Activated CD4-positive, alpha-beta T cell treated with anti-CD3 and anti-CD28 coated beads, Interleukin-2, amount 50 U/mL, for 24 hours (primary cell): ENCODE measurements at places on chromosomes 6 and 20.

GRCh38 chr20:9043364-9043763, 25.5 kb upstream of the PLCB4 start:
- no peak for DNase-seq

- no peak for DNase-seq
Observed at GRCh38 chr6:20234136-20234535, 21.9 kb upstream of the MBOAT1 start.

- DNase-seq = no peak
Observed at GRCh38 chr6:33828764-33829731, 25.2 kb upstream of the MLN start.

GRCh38 chr20:56412949-56413348, 889 bp downstream of the CASS4 start:
- no peak for DNase-seq

DNA sequence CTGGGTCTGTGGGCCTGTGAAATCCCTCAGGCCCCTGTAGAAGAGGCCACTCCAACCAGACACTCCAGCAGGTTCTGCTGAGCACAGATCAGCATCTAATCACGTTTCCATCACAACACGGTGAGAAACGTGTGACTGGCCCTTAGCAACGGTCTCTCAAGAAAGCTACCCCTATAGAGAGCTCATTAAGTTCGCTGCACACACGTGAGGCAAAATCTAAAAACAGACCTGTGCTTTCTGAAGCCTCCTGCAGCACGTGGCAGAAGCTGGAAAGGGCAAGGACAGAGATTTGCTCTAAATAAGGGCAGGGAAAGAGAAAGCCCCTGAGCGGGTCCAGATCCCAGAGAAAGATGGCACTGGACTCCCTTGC, 56.5 kb downstream of the GPR6 start:
- DNase-seq = no peak

- DNase-seq = no peak
Observed at GRCh38 chr20:47857569-47858464, 72.5 kb upstream of the SULF2 start.

DNA sequence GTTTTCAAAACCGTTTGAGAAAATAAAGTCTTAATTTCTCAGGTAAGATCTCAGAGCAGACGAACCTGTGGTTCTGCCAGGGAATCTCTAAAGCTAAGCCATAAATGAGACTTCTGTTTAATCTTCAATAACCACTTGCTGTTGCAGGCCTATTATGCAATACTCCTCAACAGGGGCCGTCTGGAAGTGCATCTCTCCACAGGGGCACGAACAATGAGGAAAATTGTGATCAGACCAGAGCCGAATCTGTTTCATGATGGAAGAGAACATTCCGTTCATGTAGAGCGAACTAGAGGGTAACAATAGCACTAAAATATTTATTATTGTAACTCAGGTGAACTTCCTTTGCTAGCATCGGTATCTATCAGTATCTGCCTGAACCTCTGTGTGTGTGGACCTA, 223.7 kb downstream of the ARHGAP18 start:
- no peak for DNase-seq

GRCh38 chr6:75775219-75775618, 26.2 kb downstream of the MYO6 start:
- no peak for DNase-seq

DNA sequence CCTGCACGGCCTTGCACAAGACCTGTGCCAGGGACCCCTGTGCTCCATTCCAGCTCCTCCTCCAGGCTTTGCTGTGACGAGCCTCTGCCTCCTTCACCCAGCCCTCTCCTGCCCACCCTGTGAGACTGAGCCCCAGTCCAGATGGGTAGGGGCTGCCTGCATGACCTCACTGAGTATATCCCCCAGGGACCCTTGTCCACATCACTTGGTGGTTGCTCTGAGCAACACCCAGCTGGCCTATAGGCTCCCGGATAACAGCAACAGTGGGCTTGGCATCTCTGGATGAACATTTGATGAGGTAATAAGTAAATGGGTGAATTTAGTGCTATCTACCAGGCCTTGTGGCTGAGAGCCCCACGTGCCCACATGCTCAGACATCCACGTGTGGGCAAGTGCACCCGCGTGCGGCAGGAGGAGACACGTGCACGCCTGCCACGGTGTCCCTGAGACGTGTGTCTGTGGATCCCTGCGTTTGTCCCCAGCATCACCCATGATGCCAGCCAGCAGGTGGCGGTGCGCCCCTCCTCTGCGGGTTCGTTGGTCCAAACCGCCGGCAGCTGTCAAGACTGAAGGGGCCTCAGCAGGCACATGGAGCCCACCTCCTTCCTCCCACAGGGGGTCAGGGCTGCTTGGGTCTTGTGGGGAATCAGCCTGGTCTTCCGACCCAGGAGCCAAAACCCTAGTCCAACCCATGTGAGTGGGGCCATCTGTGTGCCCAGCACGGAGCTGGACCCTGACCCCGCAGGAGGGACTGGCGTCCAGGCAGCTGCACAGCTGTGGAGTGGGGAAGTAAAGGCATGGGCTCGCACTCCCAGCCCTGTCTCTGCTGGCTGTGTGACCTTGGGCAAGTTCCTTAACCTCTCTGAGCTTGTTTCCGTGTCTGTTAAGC, 45.9 kb downstream of the FGD2 start:
- DNase-seq = peak; percentile 76

DNA sequence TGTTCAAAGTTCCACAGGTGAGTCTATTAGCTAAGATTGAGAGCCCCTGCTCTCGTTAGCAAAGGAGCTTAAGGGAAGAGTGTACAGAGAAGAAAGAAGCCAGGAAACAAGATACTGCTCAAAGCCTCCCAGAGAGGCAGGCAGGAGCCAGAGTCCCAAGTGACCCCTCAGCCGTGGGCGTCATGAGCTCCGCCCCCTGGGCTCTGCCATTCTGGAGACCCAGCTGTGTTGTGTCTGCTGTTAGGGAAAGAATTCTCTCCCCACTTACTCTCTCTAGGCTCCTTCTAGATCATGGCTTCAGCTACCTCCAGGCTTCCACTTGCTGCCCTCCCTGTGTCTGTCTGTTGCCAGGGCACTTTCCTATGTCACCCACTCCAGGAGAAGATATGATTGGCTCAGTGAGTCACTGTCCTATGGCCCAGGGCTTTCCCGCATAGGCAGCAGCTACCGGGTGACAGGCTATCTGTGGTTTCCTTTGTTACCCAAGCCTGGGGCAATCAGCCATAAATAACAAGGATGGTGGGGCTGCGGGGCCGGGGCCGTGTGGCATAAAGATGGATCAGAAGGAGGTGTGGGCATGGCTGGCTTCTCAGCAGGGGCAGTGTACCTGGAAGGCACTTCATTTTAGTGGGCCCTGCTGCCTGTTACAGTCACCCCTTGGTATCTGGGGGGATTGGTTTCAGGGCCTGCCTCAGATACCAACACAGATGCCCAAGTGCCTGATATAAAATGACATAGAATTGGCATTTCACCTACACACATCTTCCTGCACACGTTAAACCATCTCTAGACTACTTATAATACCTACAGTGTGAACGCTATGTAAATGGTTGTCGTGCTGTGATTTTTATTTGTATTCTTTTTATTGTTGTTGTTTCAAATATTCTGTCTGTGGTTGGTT, 118.9 kb downstream of the ARMC2 start:
- no peak for DNase-seq

DNA sequence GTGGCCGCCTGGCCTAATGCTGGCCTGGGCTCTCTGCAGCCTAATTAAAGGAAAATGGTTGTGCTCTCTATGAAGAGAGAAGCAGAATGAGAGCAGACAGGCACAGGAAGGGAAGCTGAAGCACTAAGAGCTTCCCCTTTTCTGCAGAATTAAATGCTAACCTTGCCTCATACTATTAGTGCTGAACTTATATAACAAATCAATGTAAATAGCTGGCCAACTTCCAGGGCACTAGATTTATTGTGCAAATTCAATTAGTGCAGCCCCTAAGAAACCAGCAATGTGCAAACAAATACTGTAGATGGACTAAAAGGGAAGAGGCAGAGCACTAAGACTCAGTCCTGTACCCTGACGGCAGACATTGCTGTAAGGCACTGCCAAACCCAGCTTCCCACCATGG, 36.1 kb upstream of the INSM1 start:
- no peak for DNase-seq

- DNase-seq = no peak
Observed at GRCh38 chr6:22852101-22852500, 282.7 kb downstream of the HDGFL1 start.

- no peak for DNase-seq
Observed at GRCh38 chr6:161434921-161435747, 161.3 kb upstream of the AGPAT4 start.

DNA sequence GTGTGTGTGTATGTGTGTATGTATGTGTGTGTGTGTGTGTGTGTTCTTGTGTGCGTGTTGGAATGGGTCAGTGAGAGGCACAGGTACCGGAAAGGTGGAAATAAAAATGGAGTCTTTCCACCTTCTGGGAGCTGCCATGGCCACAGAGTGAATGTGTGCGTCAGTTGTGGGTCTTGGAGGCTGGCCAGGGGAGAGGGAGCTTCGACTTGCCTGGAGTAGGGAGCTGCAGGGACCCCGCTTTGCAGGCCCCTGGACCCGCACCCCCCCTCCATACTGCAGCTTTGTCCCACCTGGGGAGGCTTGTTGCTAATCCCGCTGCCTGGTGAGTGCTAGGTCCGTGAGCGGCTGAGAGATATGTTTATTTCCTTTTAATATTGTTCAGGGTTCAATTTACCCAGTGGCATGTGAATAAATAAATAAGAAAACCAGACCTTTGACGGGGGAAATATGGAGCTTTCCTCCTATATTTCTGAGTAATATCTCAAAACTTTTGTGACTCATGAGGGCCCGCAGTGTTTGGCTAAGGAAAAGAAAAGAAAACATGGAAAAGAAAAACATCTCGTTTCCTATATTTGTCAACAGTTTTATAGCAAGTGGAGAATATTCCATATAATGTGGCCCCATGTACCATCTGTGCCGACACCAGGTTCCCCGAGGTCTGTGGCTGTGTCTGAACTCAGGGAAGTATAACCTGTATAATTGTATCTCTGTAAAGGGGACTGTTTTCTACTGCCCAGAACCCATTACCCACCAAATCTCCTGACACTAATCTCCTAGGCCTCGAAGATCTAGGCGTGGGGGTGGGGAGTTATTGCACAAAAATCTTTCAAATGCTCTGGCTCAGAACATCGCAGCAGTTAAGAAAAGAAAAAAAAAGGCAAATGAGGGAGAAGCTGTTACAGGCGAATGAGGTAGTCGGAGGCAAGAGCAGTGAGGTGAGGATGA, 24.6 kb upstream of the CCDC167 start:
- DNase-seq = no peak

GRCh38 chr6:135250751-135251497, 69.8 kb downstream of the MYB start:
- DNase-seq = no peak
